ENCODE measurements at places on chromosomes 2 and 18.
A peak's percentile ranks its signal among the peaks of the same experiment; 100 is the strongest.

DNA sequence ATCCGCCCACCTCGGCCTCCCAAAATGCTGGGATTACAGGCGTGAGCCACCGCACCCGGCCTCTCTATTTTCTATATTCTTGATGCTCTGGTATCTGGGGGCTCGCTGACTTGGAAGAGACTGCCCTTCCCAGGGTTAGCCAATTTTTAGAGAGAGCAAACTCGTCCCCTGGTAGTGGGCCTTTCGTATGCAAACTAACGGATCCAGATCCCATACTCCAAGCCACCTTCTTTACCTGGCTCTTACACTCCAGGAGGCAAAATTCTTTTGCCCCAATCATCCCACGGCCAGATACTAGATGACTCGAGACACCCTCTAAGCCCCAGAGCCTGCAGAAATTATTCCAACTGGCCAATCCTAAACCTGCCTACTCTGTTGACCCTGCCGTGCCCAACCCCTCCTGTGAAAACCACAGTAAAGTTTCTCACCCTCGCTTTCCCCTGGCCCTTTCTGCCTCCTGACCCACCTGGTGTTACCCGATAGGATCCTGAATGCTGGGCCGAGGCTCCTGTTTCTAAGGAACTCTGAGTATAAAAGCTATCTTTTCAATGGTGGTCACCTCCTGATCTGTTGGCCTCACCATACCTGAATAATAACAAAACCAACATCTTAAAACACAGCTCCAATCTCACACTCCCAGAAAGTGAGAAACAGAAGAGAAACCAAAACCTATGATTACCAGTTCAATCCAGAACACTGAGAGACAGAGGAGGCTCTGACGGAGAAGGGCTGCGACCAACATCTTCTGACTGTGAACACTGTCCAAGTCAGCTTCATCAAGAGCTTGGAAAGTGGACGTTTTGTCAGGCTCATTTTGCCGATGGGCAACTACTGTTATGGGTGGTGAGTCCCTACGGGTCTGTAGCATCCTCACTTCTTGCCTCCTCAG, 57.6 kb upstream of the ZNF532 start:
- no peak for DNase-seq

- peak; percentile 41 for DNase-seq
Measured at GRCh38 chr2:170512266-170512665, 202.9 kb upstream of the SP5 start.

GRCh38 chr18:53686965-53687364, 537.5 kb downstream of the MBD2 start:
- no peak for DNase-seq

GRCh38 chr2:64749446-64749845, 95.7 kb upstream of the SERTAD2 start:
- DNase-seq: no peak

DNA sequence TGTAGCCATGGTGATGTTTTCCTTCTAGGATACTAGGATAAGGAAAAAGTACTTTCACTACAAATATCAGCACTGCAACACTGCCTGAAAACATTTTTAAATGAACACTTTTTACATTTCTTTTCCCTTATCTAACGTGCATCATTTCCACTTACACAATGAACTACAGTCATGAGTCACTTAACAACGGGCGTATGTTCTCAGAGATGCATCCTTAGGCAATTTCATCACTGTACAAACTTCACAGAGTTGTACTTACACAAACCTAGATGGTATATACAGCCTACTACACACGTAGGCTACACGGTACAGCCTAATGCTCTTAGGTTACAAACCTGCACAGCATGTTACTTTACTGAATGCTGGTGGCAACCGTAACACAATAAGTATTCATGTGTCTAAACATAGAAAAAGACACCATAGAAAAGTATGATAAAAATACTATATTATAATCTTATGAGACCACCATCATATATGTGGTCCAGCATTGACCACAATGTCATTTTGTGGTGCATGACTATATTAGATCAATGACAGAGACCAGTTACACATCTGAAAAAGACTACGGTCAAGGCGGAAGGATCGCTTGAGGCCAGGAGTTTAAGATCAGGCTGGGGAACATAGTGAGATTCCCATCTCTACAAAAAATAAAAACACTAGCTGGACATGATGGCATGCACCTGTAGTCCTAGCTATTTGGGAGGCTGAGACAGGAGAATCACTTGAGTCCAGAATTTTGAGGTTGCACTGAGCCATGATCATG, 39.8 kb downstream of the WDR33 start:
- no peak for DNase-seq

DNA sequence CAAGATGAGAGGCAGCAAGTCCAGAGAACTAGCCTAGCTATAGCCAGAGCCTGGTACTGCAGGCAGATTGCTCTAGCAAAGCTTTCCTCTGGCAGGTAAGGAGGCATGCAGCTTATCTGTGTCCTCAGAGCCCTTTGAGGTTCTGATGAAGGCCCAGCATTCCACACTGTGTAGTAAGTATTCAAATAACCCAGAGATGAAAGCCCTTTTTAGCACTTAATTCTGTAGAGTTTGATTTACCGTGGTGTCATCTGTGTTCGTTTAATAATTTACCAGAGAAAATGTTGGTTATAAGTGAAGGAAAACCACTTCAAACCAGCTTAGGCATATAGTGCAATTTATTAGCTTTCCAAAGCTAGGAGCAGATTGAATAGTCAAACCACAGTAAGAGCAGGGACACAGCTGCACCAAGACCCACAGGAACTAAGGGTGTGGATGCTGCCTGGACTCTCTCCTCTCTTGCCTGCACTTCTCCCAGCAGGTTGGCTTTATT, 226.6 kb downstream of the BABAM2 start:
- DNase-seq: no peak

- DNase-seq: no peak
Measured at GRCh38 chr2:70842401-70842800, 6.8 kb upstream of the CD207 start.

DNA sequence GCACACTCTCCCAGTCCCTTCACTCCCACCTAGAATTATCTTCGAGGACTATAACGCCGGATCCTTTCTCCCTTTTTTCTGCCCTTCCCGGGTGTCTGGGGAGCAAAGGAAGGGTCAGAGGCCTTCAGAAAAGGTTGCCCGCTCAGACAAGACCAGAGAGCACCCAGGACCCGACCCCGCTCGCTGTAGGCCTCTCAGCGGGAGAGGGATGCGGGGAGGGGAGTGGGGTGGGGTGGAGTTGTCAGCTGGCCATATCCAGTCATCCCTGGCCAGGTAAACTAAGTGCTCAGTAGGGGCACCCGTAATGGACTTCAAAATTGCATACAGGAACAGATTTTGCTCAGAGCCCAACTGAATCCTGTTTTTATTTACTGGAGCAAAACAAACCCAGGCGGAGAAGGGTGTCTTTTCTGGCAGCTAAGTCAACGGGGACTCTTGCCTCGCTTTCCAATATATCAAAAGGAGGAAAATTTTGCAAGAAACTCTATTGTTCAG, 65.0 kb downstream of the NOL4 start:
- DNase-seq: no peak

- no peak for DNase-seq
Measured at GRCh38 chr2:226531061-226531810, 268.4 kb downstream of the IRS1 start.

GRCh38 chr2:127082974-127083373, 24.0 kb downstream of the BIN1 start:
- no peak for DNase-seq

DNA sequence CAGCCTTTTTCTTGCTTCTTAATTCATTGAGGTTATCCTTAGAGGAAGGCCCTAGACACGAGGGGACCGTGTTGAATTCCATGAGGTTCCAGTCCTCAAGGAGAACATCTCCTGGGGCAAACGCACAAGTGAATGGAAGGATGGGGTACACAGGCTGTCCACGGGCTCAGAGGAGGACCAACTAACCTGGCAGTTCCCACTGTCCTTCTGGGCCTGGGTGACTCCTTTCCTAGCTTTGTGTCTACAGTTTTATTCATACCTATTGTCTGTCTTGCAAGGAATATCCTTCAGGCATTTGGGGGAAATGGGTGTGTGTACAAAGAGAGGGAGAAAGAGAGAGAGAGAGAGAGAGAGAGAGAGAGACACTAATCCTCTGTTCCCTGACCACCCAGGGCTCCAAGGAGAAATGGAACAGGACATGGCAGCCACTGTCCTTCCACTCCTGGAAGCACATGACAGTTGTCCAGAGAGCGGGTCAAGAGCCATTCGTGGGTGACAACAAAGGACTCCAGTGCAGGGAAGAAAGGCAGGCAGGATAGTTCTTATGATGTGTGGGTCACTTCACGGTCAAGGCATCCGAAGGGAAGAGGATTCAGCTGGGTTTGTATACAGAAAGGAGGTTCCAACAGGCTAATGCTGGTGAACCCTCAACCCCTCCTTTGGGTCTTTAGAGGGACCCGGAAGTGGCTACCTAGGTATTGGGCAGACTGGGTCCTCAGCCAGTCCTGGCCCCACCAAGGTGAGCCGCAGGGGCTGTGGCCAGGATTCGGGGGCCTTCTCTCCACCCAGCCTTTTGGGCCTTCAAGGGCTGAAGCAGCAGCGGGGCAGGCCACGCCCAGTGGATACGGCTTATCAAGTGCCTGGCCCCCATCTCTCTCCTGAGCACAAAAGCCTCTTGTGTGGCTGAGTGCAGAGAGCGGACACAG, 150.6 kb downstream of the MYCN start:
- DNase-seq: no peak

DNA sequence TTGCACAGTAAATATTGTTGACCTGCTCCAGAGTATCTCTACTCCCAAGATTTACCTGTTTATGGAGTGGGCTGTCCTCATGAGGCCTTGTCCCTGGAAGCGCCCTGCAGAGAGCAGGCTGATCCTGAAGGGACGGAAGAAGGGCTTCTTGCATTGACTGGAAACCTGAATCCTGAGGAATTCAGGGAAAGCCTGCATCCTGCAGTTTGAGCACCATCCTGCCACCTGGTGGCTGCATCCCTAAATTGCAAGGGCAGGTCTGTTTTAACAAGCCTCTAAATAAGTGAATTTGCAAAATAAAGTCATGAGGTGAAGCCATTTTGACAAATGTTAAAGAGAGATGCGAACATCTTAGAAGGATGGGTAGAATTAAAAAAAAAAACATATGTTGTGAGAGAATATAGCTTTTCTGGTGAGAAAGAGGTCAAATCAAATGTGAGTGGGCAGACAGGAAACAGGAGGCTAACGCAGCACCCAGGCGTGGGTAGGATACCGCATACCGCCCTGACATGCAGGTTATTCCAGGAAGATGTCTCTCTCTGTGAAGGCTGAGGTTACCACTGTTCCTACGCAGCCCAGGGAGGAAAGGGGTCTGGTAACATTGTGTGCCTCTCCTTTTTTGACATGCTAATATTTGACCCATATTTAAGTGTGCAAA, 754.9 kb downstream of the RNF144A start:
- DNase-seq: peak; percentile 53

Measured in NCI-H446 treated with DMSO at 0.1 percent for 48 hours (cell line).